ENCODE measurements at places on chromosomes 3 and 15.

DNA sequence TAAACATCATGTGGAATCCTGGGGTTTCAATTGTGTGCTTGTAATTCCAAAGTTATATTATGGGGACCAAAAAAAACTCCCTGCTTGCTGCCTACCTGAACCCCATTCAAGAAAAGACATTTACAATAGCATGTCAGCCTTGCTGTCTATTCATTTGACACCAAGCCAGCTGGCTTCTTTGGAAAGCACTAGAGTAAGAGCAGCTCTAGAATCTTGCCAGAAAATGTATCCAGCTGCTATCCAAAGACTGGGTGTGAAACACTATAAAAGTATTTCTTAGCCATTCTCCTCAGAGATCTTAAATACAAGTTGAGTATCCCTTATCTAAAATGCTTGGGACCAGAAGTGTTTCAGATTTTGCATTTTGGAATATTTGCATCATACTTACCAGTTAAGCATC, 87.4 kb downstream of the RAD18 start:
- DNase-seq = no peak

DNA sequence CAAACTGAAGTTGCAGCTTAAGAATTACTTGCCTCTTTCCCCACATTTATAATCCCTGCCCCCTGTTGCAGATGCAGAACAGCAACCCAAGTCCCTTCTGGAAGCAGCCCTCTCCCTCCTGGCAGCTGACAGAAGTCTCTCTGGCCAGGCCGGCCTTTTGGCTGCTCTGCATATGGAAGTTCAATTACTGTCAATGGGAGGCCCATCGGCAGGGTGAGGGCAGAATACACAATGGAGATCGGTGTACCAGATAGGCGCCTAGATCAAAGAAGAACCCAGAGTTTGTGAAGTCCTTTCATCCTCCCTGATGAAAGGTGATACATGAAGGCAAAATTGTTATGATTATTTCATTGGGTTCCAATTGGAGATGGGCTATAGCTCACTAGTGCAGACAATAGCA, 327.9 kb upstream of the CTNNB1 start:
- peak; percentile 69 for DNase-seq

DNA sequence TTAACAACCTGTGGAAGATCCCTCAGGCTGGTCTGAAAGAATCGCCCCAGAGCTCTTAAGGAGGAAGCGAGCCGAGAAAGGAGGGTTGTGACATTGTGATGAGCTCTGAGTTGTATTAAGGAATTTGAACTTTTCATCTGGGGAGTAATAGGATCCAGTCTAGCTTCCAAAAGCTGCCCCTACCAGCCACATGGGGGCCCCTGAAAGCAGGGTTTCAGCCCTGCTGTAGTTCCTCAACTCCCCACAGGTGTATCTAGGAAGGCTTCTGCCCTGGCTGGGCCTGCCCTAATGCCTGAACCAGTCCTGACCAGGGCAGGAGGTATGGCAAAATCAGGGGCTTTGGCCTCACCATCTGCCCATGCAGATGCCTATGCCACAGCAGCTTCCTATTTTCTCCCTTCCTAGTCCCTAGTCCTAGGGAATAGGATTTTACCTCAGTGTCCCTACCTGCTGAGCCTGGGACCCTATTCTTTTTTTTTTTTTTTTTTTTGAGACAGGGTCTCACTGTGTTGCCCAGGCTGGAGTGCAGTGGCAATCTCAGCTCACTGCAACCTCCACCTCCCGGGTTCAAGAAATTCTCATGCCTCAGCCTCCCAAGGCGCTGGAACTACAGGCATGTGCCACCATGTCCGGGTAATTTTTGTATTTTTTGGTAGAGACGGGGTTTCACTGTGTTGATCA, 5.0 kb upstream of the AP3S2 start:
- peak; percentile 75 for DNase-seq

DNA sequence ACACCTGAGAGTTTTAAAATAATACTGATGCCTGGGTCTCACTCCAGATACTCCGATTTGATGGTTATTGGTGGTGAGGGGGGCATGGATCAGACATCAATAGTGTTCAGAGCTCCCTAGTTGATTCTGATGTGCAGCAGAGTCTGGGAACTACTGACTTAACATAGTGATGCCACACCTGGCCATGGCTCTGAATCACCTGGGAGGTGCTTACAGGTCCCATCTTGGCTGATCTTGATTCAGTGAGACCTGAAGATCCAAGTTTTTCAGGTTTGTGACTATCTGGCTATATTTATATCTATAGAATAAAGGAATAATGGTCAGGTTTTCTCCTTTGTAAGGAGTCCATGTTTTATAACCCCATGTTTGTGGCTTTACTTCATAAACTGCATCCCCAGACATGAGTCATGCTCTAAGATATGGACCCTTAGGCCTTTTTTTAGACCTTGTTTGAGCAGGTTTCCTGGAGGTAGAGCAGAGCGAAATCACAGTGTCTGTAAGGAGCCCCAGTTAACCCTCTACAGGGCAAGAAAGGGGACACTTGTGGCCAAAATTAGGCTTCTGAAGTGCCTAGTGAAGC, 101.4 kb downstream of the LARS2 start:
- no peak for DNase-seq

- DNase-seq = no peak
These were observed 237.9 kb downstream of the SNRPN start for GRCh38 chr15:25192651-25193050.

GRCh38 chr3:106332884-106333283, 464.1 kb upstream of the CBLB start:
- DNase-seq = no peak

- no peak for DNase-seq
These were observed 194.1 kb upstream of the ZBTB20 start for GRCh38 chr3:115341208-115341607.

- DNase-seq = no peak
These were observed 35.7 kb upstream of the ABHD17C start for GRCh38 chr15:80659375-80659774.

DNA sequence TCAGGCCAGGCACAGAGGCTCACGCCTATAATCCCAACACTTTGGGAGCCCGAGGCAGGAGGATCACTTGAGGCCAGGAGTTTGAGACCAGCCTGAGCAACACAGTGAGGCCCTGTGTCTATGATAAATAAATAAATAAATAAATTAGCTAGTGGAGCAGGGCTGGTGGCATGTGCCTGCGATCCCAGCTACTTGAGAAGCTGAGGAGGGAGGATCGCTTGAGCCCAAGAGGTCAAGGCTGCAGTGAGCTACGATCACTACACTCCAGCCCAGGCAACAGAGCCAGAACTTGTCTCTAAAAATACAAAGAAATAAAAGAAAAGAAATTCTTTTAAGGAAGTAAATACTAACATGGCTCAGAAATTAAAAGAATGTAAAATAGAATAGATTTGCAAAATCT, 91.8 kb downstream of the LIPC start:
- DNase-seq = no peak

GRCh38 chr3:37029516-37030163, 36.3 kb downstream of the MLH1 start:
- no peak for DNase-seq

DNA sequence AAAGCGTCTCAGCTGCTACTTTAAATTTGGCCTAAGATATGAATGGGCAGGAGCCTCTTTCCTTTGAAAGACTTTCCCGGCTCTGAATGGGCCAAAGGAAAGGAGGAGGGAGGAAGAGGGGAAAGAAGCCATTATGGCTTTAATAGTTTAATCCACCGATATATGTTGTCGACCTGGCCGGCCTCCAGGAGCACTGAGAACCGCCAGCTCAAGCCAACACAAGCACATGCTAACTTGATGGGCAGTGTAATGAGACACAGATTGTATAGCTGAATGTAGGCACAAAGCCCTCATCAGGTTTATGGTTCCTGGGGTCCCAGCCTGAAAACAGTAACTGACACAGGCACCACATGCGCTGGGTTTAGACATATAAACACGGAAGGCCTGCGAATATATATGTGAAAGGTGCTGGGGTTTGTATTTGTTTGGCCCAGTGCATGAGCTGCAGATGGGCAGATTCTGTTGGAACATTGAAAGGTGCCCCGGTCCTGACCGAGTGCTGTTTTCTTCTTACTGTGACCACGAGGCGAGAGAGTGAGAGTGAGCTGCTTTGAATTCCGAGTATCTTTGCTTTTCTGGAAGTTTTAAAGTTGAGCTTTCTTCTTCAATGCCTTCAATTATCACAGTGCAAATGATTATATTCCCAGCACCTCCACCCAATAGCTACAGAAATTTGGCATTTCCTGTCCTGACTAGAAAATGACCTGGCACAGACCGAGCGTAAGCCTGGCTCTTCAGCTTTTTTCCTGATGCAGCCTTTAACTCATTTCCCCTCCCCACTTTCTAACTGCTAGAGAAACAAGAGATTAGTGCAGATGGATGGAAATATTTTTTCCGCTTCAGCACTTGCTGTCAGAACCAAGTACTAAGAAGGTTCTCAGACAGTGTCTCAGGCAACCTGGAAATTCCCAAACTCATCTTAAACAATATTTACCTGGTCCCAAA, 267.3 kb downstream of the RORA start:
- no peak for DNase-seq

GRCh38 chr3:171225165-171225564, 198.6 kb upstream of the SLC2A2 start:
- no peak for DNase-seq

DNA sequence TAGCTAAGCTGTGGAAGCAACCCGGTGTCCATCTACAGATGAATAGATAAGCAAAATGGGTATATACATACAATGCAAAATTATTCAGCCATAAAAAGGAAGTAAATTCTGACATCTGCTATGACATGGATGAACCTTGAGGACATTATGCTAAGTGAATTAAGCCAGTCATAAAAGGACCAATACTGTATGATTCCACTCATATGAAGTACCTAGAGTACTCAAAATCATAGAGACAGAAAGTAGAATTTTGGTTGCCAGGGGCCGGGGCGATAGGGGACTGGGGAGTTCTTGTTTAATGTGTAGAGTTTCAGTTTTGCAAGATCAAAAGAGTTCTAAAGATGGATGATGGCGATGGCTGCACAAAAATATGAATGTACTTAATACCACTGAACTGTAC, 10.3 kb downstream of the EID1 start:
- DNase-seq = no peak

DNA sequence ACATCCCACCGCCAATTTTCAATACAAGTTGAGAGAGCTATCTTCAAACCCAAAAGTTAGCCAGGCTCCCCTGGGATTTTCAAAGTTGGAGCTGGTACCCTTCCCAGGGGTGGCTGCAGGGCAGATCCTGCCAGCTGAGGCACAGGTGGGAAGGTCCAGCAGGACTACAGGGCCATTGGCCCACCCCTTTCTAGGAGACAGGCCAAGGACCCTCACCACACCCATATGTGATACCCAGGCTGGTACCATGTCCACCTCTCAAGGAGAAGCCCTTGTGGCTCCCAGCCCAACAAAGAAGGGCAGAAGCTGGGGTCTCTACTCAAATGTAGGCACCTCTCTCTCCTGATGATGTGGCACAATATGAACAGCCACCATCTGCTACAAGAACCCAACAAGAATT, 8.0 kb downstream of the POC1A start:
- no peak for DNase-seq

DNA sequence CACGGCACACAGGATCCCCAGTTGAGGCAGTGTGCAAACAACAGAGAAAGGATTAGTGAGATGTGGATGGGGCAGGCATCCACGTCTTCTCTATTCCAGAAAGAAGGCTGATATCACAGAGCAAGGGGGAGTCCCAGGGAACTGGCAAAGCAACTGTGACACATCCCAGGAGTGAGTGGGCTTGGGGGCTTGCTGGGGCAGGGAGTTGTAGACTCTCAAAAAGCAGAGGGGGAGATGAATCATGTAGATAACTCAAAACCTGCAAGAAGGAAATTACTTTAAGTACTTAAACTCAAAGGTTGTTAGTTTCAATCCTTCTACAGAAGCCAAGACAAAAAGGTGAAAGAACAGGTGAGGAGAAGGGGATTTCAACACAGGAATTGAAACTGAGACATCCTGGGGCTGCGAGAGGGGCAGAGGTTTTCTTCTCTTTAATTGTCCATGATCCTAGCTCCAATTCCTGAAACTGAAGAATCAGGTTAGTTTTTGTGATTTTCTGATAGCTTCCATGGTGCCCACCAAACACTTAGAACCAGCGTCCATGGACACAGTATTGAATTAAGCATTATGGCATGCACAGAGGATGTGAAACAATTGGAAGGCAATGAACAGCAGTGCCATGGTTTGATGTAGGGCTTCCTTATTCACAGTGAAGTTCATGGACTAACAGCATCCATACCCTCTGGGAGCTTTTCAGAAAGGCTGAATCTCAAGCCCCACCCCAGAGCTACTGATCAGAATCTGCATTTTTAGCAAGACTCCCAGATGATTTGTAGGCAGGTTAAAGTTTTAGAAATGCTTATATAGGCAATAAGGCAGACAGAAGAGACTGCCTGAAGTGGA, 52.0 kb downstream of the CCR3 start:
- DNase-seq = no peak

DNA sequence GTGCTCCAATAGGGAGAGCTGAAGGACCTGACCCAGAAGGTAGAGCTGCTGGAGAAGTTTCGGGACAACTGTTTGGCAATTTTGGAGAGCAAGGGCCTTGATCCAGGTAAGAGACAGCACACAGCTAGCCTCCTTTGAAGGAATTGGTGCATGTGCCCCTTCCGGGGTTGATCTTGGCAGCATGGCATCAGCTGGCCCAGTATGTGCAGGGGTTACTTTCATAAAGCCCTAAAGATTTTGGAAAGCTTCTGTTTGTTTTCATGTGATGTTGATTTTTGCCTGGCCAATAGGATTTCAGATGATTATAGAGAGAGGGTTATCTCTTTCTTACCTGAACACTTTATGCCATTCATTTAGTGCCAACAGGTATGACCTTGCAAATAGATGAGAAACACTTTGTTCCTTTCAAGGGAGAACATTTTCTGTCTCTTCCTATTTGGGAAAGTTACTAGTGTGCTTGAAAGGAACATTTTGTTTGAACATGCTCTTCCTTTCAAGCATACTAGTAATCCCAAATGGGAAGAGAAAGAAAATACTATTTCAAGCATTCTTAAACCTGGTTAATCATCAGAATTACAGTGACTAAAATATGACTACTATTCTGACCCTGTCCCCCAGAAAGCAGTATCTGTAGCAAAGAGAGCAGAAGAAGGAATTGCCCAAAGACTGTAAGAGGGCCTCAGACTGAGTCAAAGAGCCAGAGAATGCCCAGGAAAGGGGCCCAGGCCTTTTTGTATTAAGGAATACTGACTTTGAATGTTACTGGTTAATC, 7.5 kb downstream of the KNSTRN start:
- no peak for DNase-seq

DNA sequence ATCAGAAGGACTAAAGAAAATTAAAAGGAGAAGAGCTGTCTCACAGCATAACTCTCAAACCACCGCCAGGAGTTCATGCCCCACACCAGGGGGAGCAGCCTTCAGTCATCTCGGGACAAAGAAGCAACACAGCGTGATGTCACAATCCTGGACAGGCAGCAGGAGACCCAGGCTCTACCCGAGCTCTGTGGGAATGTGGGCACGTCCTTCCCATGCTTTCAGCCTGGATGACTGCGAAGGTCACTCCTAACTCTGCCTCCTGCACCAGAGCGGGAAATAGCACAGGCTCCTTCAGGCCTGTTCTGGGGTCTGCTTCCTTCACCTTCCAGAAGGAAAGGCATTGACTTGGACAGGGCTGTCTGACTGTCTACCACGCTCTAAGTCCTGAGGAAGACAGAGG, 31.3 kb downstream of the NOX5 start:
- DNase-seq = peak; percentile 62

All from ELF-1 (cell line).